CD4-positive, alpha-beta T cell (primary cell): ENCODE measurements at places on chromosomes 3 and 15. TPM values are rescaled to one million over a fixed set of nuclear protein-coding genes. Genes with fewer than 3 reads are reported as not detected.

The SLC28A2 gene
- total RNA-seq: not detected

The TRIM71 gene
- not detected for total RNA-seq

DNA sequence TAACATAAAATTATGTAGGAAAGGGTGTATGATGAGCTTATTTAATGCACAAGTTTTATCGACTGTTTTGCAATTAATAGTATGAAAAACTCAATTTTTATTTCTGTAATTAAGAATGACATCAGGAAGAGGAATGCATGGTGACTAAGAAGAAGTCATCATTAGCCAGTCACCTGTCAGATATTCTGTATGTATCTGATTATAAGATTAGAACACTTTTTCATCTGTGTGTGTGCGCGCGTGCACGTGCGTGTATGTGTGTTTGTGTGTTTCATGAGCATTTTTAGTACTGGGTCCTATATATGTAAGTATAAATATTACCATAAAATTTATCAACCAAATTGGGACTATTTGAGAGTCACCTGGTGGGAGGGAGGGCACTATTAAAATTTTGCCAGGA lies 5.0 kb upstream of the ABHD2 start:
- no peaks in the 10 kb centered on the region for H3K27me3 ChIP-seq
- H3K4me3 ChIP-seq: no peak overlapping the region
- H3K36me3 ChIP-seq: no peaks in the 10 kb centered on the region
- DNase-seq: no peak
- no peak overlapping the region for H3K27ac ChIP-seq
- H3K4me1 ChIP-seq: peaks cover 9% of the 10 kb centered on the region

GRCh38 chr3:72033666-72034428 lies 248.9 kb upstream of the PROK2 start:
- H3K27ac ChIP-seq: no peak overlapping the region
- no peak for DNase-seq
- H3K36me3 ChIP-seq: no peaks in the 10 kb centered on the region
- peaks cover 3% of the 10 kb centered on the region for H3K27me3 ChIP-seq
- H3K4me3 ChIP-seq: no peak overlapping the region

The CAPN3 gene
- total RNA-seq: 8.7 TPM

The U2SURP gene
- 179 TPM for total RNA-seq

The DPPA2 gene
- total RNA-seq: not detected

DNA sequence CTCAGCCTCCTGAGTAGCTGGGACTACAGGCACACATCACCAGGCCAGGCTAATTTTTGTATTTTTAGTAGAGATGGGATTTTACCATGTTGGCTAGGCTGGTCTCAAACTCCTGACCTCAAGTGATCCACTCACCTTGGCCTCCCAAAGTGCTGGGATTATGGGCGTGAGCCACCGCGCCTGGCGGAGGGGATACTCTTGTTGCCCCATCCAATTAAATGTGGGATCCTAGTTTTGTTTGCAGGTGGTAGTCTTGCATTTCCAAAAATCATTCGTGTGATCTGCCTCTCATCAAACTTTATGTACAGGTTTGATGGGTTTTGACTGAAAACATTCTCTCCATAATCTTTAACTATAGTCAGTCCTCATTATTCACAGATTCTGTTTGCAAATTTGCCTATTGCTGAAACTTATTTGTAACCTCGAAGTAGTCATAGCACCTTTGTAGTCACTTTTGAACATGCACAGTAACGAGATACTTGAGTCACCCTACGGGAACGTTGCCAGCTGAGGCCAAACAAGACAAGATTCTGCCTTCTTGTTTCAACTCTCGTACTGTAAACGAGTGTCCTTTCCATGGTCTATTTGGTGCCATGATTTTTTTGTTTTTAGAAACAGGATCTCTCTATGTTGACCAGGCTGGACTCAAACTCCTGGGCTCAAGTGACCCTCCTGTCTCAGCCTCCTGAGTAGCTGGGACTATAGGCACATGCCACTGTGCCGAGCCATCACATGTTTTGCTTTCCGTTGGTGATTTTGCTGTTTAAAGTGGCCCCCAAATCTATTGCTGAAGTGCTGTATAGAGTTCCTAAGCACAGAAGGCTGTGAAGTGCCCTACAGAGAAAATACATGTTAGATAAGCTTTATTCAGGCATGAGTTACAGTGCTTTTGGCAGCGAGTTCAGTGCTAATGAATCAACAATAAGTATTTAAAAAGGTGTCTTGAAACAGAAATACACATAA lies 8.1 kb upstream of the MAPK6 start:
- H3K4me1 ChIP-seq: peaks cover 20% of the 10 kb centered on the region
- no peak overlapping the region for H3K4me3 ChIP-seq
- H3K27ac ChIP-seq: no peak overlapping the region
- no peaks in the 10 kb centered on the region for H3K36me3 ChIP-seq
- DNase-seq: no peak
- no peaks in the 10 kb centered on the region for H3K27me3 ChIP-seq

- no peak overlapping the region for H3K27ac ChIP-seq
- H3K36me3 ChIP-seq: no peaks in the 10 kb centered on the region
- H3K4me1 ChIP-seq: peaks cover 6% of the 10 kb centered on the region
- no peak for DNase-seq
These were observed 143.7 kb downstream of the SLCO3A1 start for GRCh38 chr15:91997163-91997562.

DNA sequence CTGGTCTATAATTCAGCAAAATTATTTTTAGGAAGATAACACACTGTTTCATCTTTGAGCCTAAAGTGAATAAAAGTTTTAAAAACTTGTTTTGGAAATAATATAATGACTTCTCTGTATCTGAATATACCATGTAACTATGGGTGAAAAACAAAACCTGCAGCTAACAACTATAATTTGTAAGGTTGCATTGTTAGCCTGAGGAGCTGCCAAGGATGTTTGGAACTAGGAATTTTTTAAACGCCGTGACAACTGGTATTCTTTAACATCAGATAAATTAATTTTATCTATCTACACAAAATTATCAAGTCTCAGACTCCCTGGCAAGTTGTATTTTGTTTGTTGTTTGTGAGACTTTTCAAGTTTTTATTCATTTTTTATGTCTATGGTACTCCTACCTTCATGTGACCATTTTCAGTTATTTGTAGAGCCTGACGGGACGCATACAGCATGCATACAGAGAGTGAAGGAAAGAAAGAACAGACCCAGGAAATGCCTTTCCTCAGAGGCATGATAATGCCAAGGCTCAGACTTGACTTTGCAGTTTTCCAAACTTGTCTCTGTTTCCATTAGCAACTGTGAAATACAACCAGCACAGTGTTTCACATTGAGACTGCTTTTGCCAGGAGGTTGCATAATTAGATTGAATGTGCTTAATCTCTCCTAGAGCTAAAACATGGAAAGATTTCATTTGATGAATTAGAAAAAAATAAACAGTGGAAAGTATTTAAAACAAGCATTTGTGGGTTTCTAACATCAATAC lies 60.8 kb upstream of the ARHGEF26 start:
- no peaks in the 10 kb centered on the region for H3K4me1 ChIP-seq
- no peaks in the 10 kb centered on the region for H3K27me3 ChIP-seq
- H3K36me3 ChIP-seq: no peaks in the 10 kb centered on the region
- H3K4me3 ChIP-seq: no peak overlapping the region

DNA sequence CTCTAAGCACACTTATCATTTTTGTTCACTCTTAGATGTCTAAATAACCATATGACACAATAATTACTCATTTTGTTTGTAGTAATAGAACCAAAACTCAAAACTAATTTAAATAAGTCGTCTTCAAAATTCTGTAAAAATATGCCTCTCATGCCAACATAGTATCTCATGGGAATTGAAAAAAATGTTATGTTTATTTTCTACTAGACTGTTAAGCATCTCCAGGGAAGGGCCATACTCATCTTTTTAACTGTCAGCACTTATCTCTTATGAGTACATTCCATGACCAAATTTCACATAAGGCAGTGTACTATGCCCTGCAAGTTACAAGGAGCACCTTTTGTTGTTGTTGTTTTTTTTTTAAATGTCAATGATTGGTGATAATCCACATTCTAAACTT lies 18.3 kb upstream of the USF3 start:
- peaks cover 5% of the 10 kb centered on the region for H3K27me3 ChIP-seq
- peaks cover 4% of the 10 kb centered on the region for H3K36me3 ChIP-seq
- H3K4me1 ChIP-seq: no peaks in the 10 kb centered on the region

The CDHR4 gene
- not detected for total RNA-seq

The RHOV gene
- total RNA-seq: 0.36 TPM

The DLEC1 gene
- 4.4 TPM for total RNA-seq

DNA sequence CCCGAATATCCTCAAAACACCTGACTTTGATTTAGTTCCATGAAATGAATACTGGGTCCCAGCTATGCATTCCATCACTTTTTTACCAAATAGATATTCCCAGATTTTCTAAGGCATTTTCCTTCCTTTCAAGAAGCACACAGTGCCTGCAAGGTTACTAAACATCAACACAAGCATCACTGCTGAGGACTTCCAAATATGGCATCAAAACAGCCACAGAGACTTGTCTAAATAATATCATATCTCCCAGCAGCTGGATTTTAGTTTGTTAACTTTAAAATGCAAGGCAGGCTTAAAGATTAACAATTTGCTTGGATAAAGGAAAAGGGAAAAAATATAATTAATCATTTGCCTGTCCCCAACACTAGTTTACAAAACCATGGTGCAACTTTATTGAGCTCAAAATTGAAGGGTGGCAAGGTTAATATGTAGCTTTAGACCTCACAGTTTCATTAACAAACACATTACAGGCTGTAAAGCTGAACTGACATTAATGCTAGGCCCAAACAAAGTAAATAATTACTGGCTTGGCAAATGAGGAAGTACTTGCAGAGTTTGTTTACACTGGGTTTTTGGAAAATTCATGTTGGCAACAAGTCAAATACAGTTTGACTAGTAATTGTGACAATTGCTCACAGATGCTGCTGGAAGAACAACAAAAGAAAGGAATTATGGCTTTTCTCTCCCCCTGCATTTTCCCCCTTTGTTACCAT lies 401.7 kb upstream of the CDIN1 start:
- H3K27me3 ChIP-seq: no peaks in the 10 kb centered on the region
- H3K36me3 ChIP-seq: no peaks in the 10 kb centered on the region
- H3K27ac ChIP-seq: no peak overlapping the region
- no peak for DNase-seq
- no peak overlapping the region for H3K4me3 ChIP-seq

DNA sequence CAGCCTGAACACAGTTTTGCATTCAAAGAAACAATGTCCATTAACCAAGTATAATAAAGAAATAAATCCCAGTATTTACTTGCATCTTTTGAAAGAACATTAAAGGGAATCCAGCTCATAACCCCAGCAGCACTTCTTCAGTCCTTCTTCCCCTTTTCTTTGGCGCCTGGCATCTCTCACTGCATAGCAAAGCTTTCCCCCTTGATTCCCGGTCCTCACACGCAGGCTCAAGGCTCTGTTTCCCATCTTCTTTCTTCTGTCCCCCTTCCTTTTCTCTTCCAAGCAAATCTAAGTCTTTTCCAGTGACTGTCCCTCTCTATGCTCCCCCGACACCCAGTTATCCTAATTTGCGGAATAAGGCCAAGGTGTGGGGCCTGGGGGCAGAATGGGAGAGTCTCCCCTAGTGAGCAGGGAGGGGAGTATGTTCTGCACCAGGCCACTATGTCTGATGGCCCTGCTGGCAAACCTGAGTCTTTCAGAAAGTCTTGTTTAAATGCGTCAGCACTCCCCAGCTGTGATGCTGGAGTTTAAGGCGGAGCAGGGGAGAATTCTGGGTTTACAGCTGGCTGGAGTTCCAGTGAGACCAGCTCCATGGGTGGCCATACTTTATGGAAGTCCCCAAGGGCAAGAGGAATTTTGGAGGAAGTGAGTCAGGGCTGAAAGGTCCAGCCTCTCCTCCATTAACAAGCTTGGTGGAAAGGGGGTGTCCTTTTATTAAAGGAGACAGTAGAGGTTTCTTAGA lies 42.1 kb downstream of the GOLGA6A start:
- DNase-seq: no peak
- no peak overlapping the region for H3K4me3 ChIP-seq
- H3K27ac ChIP-seq: no peak overlapping the region
- peaks cover 41% of the 10 kb centered on the region for H3K36me3 ChIP-seq
